Posterior cingulate gyrus (tissue), 11 donors: ENCODE measurements at places on chromosomes 12 and 14.

DNA sequence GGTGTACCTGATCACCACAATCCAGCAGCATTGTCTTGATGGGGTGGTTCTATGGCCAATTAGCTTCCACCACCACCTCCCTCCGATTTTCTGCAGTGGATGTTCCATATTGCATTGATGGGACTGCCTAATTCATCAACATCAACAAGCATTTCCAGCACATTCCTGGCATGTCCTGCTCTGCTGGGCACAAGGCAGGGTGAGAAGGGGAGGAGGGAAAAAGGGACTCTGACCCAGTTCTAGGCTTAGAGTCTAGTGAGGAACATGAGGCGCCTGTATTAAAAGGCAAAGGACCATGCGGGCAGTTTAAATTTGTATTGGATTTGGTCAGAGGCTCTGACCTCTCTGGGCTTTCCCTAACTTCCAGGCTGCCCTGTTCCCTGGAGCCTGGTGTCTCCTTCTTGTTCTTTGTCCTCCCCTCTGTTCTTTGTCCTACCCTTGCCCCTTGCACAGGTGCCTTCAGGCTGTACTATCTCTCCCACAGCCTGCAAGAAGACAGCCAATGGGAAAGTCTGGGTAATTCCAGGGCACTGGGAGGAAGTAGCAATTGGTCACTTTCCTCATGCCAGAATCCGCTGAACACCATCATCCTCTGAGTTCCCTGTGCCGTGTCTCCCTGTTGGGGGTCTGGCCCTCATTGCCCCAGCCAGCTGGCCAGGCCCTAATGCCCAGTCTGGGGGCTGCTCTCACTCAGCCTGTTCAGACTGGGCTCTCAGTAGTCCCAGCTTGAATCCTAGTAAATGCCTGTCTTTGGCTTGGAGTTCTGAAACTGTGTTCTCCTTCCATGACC is 43.3 kb downstream of the TSPAN11 start:
- DNase-seq = no peak

- DNase-seq = no peak
These were observed 203.5 kb upstream of the G2E3 start for GRCh38 chr14:30355431-30355913.

DNA sequence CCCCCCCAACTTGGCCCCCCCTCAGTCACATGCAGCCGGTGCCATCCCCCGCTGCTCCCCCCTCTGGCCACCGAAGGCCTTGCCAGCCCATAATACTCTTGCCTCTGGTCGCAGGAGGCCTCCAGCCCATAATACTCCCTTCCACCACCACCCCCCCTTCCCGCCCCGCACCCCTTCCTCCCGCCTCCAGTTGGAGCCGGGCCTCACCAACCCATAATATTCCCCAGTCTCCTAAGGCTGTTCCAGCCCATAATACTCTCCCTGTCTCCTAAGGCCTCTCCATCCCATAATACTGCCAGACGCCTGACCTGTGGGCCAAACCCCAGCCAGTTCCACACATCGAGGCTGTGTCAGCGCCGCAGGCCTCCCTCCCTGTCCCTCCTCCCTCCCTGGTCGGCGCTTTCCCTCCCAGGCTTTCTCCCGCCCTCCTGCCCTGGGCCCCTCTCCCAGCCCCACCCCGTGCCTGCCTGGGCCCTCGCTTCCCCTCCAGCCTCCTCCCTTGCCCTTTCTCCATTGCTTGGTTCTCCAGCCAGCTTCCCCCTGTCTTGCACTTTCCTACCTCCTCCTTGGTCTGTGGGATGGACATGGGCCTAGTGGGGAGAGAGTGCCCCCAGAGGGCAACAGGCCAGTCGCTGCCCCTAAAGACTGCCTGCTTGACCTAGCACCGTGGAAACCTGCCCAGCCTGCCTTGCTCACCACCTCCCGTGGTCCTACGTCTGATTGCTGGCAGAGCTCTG is 6.8 kb upstream of the CHD4 start:
- peak; percentile 90 for DNase-seq

- DNase-seq = no peak
These were observed 11.5 kb downstream of the FOXA1 start for GRCh38 chr14:37583358-37584210.

DNA sequence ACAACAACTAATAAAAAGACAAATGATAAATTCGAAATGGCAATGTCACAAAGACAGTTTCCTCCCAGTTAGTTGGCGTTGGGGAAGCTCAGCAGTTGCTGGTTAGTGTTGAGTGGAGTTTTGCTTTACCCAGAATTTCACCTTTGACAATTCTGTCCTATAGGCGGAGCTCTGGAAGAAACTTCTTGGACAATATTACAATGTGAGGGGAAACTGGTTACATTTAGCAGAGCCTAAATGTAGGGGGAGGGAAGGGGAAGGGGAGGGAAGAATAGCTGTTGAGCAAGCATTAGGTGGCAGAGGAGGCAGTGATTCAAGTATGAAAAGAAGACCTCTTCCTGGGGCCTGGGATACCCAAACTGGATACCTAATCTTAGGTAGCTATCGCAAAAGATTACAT is 51.4 kb downstream of the BDKRB1 start:
- DNase-seq = no peak

DNA sequence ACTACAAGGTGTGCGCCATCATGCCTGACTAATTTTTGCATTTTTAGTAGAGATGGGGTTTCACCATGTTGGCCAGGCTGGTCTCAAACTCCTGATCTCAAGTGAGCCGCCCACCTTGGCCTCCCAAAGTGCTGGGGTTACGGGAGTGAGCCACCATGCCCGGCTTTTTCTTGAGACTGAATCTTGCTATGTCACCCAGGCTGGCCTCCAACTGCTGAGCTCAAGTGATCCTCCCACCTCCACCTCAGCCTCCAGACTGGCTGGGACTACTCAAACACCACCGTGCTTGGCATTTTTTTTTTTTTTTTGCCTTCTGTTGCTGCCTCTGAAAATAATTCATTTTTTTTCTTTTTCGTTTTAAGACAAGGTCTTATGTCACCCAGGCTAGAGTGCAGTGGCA is 8.2 kb upstream of the ESPL1 start:
- DNase-seq = peak; percentile 59

DNA sequence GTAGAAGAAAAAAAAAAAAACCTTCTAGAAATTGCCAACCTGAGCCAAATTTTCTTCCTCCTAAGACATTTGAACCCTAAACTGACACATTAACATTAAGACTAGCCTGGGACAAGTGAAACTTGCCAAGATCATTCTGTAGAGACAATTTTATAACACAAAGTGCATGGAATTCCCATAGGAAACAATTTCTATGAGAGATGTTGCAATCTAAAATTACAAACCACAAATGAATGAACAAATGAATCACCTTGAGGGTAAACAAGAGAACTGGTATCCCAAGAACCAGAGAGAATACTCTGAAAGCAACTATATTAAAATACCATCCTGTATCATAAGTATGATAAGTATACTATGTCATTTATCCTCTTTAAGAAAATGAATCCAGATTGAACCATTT is 165.3 kb downstream of the DICER1 start:
- no peak for DNase-seq

GRCh38 chr12:91213-91612 is 24.6 kb downstream of the IQSEC3 start:
- DNase-seq = no peak

- DNase-seq = no peak
These were observed 144.4 kb downstream of the CCDC59 start for GRCh38 chr12:82213761-82214160.

GRCh38 chr12:49764126-49764525 is 22.8 kb downstream of the TMBIM6 start:
- no peak for DNase-seq

GRCh38 chr14:74988131-74988530 is 14.6 kb upstream of the EIF2B2 start:
- no peak for DNase-seq

DNA sequence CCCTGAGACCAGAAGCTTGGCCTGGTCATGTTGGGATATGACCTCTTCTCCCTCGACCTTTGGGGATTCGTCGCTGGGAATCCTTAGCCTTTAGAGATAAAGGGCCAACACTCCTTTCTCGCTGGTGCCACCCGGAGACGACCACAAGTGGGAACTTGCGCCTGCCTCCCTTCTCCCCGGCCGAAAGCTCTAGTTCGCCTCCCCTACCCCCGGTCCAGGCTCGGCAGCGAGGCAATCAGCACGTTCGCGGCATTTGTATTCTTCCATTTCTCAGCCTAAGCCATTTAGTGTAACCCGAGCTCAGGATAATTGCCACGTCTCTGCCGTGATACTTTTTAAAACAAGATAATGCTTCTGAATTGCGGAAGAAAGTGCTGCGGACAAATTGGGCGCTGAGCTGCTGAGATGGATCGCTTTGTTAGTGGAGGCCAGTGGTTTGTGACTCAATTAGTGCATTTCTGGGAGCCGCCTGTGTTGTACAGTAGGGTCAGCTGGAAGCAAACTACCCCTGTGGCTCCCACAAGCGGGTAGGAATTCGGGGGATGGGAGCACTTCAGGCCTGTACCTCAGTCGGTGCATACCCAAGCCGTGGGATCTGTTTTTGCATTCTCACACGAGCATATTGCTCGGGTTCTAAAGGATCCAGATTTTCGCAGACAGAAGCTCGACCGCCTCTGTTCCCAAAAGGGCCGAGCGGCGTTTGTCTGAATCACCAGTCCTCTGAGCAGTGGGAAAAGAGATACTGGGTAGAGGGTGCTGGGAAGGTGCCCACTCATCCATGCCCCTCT is 6.8 kb upstream of the SIX1 start:
- no peak for DNase-seq

- DNase-seq = no peak
These were observed 285.0 kb upstream of the RTL1 start for GRCh38 chr14:101188571-101188915.

GRCh38 chr14:71721791-71722190 is 210.4 kb upstream of the RGS6 start:
- no peak for DNase-seq

DNA sequence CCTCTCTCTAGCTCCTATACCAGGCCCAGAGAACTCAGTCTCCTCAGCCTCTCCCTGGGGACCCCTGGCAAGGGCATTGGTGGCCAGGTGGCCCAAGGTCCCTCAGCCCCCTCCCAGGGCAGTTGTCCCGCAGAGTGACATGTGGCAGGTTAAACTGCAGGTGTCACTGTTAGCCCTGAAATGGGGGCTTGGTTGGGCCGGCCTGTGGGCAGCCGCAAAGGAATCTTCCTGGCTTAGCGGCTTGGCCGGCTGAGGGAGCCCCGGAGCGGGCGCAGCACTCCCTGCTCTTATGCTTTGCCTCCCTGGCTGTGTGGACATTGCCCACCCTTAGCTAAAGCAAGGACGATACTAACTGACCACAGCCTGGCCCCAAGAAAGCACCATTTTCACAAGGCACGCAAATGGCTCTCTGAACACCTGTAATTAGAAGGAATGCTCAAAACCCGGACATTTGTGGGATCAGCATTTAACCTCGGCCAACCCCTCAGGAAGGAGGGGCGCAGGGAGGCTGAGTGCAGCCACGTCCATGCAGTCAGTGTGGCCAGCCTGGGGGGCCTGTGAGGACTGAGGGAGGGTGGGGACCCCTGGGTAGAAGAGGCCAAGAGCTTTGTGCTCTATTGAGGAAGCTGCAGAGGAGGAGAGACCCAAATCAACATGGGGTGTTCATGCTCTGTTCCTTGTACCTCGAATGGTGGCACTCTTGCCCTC is 82.2 kb downstream of the PAPOLA start:
- DNase-seq = no peak

- DNase-seq = no peak
These were observed 135.1 kb downstream of the SLC38A1 start for GRCh38 chr12:46133751-46134150.

- DNase-seq = no peak
These were observed 390.5 kb upstream of the CLEC14A start for GRCh38 chr14:38646391-38646790.

DNA sequence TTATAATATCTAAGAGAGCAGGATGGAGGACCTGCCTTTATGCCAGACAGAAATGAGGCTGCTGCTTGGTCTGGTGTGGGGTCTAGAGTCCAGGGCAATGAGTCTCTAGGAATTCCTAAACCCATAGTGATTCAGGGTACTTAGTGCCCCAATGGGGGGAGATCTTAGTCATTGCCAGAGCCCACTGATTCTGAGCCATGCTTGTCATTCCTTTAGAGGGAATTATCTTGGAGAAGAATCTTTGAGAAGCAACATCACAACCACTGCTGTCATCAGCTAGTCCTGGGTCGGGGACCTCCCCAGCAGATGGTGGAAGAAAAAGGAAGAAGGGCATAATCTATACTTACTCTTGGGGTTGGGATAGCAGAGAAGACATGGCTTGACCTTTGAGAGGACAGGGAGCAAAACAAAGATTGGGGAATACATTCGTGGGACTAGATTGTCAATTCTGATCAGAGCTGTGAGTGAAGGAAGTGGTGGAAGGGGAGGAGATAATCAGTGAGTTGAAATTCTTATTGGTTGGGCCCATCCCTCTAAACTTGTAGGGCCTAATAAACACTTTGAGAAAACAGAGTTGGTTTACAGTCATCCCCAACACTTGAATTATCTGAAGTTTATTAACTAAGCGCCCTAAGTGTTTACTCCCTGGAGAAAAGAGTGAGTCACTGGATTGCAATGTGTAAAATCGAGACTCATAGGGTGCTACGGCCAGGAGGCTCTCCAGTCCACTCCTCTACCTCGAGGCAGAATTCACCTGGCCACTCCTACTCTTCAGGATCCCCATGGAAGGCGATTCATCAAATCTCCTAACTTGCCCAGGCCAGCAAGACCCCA is 3.0 kb upstream of the KRT3 start:
- no peak for DNase-seq

- no peak for DNase-seq
These were observed 22.6 kb upstream of the DRAM1 start for GRCh38 chr12:101854747-101855146.

- peak; percentile 95 for DNase-seq
These were observed 82.9 kb upstream of the STXBP6 start for GRCh38 chr14:25132732-25133422.

- peak; percentile 60 for DNase-seq
These were observed at the start of gene ARHGEF25 for GRCh38 chr12:57611108-57611826. ARHGEF25 (plus strand) TSS chr12:57611435; CDS start chr12:57611895, 460 bp downstream.

DNA sequence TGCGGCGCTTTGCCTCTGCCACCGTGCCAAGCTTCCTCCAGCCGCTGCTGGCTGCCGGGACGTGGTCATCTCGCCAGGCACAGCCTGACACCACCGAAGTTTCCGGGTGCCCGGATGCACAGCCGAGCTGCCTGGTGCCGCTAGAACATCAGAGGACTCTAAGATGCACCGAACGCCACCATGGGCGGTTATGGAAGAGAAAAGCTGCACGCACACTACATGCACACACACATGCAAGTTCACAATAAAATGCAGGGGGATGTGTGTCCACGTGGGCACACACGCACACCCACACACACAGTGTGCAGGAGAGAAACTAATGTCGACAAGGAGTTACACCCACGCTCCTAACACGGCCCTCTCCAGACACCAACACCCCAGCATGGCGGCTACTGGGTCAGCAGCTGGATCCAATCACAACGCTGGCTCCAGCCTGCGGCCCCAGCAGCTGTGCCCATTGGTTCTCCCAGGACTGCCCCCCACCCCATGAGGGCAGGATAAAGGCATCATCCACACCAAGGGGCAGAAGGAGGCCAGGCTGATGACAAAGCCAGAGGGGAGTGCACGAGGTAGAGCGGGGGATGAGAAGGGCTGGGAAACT is 82.7 kb downstream of the BCL11B start:
- peak; percentile 69 for DNase-seq

DNA sequence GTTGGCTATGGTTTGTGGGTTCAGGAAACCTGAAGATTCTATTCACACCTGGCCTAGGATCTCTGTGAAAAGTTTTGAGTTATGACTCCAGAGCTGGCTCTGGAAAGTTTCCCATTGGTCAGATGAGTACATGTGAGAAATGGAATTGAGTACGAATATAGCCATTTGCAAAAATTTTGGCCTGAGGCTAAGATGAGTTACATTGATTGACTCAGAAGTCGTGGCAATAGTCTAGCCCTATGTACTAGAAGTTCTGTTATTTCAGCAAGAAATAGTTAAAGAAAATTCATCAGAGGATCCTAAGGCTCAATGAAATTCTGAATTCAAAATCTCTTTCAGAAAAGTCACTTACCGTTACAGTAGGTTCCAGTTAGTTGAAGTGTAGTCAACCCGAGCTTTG is 109.9 kb downstream of the PTCSC3 start:
- DNase-seq = no peak
